ENCODE measurements at places on chromosomes 12 and 14.

GRCh38 chr12:124531281-124531745 is 36.1 kb downstream of the NCOR2 start:
- no peak for DNase-seq

DNA sequence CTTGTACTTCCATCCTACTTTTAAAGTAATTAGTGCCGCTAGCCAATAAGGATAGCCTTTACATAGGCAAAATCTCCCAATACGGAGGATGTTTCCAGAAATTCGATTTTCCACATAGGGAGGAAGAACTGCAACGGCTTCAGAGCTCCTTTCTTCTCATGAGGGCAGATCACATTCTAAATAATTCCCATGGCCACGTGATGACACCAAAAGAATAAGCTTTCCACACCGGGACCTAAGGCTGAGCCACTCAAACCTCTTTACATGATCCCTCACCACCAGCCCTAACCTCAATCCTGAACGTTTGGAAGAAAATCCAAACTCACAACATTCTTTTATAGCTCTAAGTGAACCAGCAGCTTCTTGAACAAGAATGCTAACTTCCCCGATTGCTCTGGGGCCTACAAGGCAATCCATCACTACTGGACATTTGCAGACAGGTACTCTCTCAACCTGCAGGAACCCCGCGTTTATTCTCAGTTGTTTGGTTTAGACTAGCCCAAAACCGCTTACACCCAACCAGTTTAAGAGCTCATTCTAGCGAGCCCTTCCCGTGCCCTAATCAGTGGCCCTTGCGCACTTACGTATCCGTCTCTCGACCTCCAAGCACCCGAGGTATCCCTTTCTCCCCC is 884 bp downstream of the CAPRIN2 start:
- peak; percentile 43 for DNase-seq

DNA sequence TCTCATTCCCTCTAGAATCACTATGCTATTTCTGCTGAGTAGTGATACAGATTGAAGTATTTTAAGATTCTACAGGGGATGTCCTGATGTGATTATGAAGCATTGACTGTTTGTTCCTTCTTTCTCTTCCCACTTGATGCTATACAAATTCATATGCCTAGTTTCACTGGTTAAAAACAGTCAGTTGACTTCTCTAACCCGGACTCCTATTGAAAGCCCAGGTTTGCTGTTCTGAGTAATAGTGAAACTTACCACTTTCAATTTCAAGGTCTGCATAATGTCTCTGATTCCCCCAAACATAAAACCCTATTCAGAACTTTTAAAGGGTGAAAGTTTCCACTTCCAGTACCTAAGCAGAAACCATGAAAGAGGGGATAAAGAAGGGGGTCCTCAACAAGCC is 117.7 kb upstream of the RPL10L start:
- DNase-seq, result no peak

GRCh38 chr14:59356312-59356711 is 108.9 kb downstream of the GPR135 start:
- no peak for DNase-seq

DNA sequence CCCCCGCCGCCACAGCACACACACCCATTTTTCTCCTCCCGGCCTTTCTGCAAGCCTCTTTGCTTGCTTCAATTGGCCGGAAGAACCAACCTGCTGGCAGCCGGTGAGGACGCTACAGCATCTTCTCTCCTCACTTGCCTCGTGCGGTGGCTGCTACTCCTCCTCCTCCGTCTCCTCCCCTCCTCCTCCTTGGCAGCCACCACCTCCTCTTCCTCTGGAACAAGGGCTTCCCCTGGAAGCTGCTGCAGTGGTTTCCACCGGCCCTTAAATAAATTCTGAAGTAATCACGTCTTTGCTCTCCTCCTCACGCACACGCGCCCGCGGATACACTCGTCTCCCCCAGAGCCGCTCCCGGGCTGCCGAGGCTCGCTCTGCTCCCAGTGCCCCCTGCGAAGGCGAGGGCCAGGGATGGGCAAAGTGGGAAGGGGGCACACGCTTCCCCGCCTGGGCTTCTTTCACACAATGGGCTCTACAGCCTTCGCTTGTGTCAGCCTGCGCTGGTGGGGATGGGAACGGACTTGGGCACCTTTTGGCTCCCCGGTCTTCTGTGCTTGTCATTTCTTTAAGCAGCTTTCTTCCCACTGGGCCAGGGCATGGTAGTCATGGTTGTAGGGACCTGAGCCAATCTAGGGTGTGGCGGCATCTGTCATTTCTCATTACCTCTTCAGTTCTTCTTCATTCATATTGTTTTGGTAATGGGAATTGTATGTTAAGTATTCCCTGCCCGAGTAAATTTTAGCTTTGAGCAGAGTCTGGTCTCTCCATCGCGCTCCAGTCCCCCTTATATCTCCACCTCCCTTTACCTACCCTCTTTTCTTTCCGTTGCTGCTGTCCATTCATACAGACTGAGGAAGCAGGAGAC is at the start of gene PPFIA2:
Gene PPFIA2 (minus strand): TSS at position 161 of the 862 bp plus-strand sequence.
- DNase-seq, result peak; percentile 30

DNA sequence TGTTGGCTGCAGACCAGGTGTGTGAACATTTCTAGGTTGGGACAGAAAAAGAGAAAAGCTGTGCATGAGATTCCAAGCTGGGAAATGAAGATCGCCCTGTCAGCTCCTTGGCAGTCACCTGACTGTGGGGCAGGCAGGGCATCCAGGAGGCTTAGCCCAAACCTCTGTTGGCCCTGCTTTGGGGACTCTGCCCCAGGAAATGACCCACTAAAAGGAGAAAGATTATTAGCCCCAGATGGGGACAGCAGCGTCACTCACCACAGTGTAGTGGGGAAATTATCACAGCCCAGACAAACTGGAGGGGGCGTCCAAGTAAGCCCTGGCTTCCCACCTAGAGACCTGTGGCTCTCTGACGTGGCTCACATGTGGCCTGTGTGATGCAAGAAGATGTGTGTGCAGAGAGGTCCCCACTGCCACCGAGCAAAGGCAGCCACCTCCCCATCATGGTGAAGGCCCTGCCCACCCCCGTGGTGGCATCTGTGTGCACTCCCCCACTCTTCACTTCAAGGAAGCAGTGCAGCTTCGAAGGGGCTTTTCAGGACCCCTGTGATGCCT is 39.1 kb downstream of the DIO3 start:
- DNase-seq, result no peak

DNA sequence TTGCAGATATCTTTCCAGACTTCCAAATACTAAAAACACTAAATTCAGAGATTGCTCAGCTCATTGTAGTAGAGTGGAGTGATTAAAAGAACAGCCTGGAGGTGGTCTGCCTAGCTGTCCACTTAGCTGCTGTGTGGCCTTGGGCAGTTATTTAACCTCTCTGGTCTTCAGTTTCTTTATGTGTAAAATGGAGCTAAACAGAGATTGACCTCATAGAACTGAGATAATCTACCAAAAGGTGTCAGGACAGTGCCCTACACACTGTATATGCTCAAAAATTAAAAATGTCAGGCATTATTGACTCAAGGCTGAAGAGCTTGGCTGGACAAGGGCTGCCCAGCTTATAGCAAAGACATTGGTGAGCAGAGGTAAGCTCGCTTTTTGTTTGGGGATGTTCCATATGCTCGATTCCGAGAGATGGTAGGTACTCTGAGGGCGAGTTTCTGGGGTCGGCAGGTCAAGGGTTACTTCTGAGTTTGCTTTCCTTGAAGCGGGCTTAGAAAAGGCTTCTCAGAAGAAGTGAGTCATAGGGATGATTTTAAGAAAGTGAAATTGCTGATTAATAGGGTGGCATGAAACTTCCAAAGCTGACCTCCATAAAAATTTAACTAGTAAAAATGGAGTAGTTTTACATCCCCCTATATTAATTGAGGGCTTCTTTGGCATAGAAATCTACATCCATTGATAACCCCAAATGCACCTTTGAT is 107.5 kb downstream of the GPATCH2L start:
- no peak for DNase-seq

GRCh38 chr14:61561657-61562276 is 133.5 kb upstream of the HIF1A start:
- DNase-seq, result no peak

DNA sequence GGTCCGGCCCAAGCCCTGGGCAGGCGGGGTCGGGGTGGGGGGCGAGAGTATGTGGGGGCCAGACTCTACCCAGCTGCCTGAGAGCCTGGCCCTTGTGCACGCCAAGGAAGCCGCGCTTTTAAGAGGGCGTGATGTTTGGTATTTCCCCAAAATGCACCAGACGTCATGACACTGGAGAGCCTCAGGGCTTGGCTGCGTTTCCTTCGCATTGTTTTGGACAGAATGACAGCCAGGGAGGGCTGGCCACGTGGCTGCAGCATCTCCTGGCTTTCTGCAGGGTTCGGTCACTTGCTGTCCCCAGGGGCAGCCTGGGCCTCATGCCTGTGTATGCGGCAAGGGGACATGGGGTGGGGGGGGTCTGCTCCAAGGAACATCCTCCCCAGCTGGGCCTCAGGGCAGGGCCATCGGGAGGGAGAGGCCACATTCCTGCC is 16.1 kb upstream of the NUDT14 start:
- no peak for DNase-seq

GRCh38 chr14:35384455-35385041 is 20.0 kb downstream of the NFKBIA start:
- no peak for DNase-seq

- DNase-seq, result no peak
Observed at GRCh38 chr14:46034305-46034704, 617.3 kb downstream of the RPL10L start.

GRCh38 chr12:123657211-123657610 is 13.7 kb upstream of the TCTN2 start:
- DNase-seq, result no peak

DNA sequence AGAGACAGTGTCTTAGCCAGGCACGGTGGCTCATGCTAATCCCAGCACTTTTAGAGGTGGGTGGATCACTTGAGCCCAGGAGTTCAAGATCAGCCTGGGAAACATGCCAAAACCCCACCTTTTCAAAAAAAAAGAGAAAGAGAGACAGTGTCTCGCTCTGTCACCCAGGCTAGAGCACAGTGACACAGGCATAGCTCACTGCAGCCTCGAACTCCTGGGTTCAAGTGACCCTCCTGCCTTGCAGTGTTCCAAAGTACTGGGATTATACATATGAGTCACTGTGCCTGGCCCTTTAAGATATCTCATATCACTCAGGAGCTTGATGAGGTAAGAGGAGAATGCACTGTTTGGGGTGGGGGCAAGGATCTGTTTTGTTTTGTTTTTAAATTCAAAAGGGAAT is 48.1 kb upstream of the LTBP2 start:
- DNase-seq, result no peak

- no peak for DNase-seq
Observed at GRCh38 chr14:100124551-100125088, 34.8 kb downstream of the DEGS2 start.

DNA sequence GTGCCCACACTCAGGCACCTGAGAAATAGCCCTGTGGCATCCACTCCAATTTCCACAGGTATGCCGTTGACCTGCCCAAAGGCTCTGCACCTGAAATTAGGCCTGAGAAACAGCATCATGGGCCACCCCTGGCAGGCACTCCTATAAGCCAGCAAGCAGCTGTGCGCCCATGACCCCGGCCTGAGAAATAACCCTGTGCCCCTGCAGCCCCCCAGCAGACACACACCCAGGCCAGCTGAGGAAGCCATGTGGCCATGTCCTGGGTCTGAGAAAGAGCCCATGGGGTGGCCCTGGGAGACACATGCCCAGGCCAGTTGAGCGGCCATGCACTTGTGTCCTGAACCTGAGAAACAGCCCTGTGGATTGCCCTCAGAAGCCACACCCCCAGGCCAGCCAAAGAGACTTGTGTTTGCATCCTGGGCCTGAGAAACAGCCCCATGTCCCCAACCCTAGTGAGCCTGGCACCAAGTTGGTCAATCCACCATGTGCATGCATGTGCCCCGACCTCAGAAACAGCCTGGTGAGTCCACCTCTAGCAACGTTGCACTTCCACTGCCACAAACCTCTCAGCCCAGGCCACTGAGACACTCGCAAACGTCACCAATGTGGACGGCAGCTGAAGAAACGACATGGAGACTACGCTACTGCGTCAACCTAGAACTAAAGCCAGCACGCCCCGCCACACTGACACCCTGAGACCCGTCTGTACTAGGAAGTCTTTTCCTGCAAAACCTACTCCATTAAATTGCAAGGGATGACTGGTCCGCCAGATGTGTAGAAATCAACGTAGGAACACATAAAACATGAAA is 411.9 kb downstream of the TMEM121 start:
- no peak for DNase-seq

GRCh38 chr12:126874427-126875026 is 1392.4 kb upstream of the TMEM132C start:
- peak; percentile 41 for DNase-seq

DNA sequence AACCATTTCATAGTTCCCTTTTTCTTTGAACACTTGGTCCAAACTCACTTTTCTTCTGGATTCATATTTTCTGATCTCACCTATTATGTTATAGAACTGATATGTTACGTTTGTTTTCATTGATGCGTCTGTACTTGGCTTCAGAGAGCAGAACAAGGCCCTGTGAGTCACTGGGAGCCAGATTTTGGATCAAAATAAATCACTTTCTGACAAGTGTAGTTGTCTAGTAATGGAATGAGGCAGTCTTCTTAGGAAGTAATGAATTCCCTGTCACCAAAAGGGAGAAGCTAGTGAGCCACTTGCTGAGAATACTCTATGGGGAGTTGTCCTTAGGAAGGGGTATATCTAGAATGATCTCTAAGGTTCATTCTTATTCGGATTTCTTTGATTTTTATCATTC is 10.2 kb downstream of the BICD1 start:
- no peak for DNase-seq

- DNase-seq, result no peak
Observed at GRCh38 chr12:8517971-8518370, 4.7 kb downstream of the CLEC4D start.

GRCh38 chr12:79267580-79267979 is 403.0 kb downstream of the SYT1 start:
- DNase-seq, result no peak

DNA sequence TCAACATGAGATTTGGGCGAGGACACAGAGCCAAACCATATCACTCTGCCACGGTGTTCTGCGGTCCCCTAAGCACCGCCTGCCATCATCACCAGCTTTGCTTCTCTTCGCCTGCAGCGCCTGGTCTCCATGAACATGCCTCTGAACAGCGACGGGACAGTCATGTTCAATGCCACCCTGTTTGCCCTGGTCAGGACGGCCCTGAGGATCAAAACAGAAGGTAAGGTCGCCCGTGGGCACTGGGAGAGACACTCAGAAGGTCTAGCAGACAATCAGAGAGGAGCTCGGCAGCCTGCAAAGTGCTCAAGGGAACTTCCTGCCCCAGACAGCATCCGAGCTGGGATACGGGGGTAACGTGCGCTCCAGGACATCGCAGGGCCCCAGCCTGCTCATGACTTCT is 126.0 kb upstream of the FKBP4 start:
- DNase-seq, result no peak

- no peak for DNase-seq
Observed at GRCh38 chr14:65070471-65070976, 31.8 kb downstream of the MAX start.

GRCh38 chr14:58829594-58829993 is 191.8 kb downstream of the DACT1 start:
- DNase-seq, result no peak

DNA sequence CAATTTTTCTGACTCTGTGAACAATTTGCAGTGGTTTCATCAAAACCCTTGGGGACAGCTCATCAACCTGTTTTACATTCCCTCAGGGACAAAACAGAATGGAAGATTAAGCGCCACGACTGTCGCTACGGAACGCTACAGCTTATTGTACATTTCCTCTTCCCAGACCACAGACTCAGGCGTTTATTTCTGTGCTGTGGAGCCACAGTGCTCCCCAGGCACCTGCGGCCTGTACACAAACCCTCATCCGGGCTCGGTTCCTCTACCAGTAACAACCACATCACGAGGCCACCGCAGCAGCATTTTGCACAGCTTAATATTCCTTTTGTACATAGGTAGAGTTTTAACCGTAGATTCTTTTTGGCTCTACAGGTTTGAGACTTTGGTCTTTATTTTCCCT is 397.4 kb upstream of the OR4E1 start:
- no peak for DNase-seq
